ENCODE measurements at places on chromosomes 7 and 10. TPM values are rescaled to one million over a fixed set of nuclear protein-coding genes. Genes with fewer than 3 reads are reported as not detected.

The PHYHIPL gene
- total RNA-seq: not detected

The ACTR3C gene
- 11.1 TPM for total RNA-seq

DNA sequence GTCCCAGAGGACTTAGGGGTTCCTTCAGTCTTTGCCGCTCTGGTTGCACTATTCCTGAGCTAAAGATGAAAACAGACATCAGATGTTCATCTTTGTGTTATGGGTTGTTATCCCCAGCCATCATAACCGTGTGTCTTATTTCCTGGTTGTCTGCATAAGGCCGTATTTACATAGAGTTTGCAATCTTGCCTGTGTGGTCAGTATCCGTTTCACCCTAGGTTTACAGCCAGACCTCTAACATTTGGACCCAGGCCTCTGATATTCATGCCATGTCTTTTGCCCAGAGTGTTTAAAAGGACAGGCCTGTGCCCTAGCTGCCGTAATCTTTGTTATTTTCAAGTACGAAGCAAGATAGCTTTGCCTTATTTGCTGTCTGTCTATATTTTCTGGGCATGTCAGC, 26.6 kb downstream of the LRRC4 start:
- ATAC-seq: no peak

The PAX4 gene
- not detected for total RNA-seq

- ATAC-seq: no peak
Observed at GRCh38 chr7:135248546-135248945, 14.9 kb downstream of the STRA8 start.

The GIMAP4 gene
- total RNA-seq: 102 TPM

The TMEM248 gene
- 67.4 TPM for total RNA-seq

The GALNT17 gene
- not detected for total RNA-seq

The FXYD4 gene
- total RNA-seq: not detected

The UTF1 gene
- total RNA-seq: not detected

GRCh38 chr7:94250124-94250523, 144.6 kb upstream of the COL1A2 start:
- no peak for ATAC-seq

The IL6 gene
- 2.1 TPM for total RNA-seq

DNA sequence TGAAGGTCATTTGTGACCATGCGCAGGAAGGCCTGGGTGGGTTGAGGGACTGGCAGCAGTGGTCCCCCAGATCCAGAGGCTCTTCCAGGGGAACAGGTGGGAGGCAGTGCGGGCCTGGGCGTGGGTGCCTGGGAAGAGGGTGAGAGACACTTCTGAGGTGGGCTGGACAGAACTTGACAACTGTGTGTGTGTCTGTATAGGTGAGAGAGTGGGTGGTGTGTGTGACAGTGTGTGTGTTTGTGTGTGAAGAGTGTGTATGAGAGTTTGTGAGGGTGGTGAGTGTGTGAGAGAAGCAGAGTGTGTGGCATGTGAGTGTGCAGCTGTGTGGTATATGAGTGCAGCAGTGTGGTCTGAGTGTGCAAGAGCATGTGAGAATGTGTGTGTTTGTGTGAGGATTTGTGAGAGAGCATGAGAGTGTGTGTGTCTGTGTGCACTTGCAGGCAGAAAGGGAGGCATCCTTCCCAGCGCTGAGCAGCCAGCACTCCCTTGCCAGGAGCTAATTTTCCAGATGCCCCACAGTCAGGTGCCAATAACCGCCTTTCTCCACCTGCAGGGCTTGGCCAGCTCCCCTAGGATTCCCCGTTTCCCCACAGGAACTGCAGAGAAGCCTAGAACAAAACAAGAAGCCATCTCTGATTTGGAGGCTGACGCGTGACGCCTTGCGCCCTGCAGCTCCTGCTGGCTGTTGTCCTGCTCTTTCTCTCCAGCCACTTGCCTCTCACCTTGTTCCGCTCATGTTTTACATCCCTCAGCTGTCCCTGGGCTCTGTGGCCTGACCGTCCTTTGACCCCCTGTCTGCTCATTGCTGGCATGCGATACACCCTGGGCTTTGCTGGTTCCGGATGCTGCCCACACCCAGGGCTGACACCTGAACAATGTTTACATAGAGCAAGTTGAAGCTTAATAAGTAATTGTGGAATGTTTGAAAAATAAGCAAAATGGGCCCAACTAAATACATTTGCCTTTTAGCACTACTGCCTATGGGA, 88.0 kb downstream of the TMEM178B start:
- no peak for ATAC-seq

DNA sequence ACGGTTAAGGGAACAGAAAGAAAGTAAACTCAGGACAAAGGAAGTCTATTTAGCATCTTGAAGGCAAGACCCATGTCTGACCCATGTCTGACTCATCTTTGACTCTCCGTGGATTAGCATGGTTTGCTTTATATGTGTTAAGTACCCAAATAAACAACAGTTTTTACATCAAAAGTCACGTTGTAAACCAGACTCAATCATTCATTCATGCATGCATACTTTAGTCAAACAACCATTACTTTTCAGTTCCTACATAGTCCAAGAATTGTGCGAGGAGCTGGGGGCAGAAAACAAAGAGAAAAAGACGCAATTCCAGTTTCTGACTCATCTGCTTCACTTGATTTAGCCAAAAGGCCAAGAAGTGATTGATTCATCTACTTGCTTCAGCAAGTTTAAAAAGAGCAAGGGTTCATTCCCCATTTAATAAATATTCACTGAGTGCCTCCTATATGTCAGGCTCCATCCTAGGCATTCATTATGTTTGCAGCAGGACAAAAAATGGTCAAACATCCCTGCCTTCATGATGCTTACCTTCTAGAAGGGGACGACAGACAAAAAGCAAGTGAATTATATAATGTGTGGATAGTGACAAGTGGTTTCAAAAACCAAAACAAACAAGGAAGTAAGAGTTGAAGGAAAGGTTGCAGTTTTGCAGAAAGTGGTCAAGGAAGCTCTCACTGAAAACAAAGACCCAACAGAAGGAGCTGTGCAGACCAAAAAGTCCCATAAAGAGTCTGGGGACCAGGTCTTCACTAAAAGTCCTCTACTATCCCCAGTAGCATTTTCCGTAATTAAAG, 116.2 kb downstream of the FAM107B start:
- ATAC-seq: peak; percentile 41

DNA sequence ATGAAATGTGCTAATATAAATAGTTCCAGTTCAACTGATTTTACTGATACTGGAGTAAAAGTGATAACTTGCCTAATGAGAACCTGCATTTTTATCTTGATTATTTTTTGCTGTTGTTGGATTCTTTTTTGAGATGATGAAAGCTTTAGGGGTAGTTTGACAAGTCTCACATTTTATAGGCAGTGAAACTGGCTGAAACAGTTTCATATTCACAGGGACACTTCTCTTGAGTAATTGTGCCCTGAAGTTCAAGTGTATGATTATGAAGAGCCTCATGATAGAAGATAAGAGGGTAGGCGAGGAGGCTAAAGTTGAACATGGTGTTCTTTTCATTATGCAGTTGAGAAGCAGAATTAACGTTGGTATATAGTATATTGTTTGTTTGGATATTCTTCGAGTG, 5.1 kb downstream of the AUTS2 start:
- ATAC-seq: no peak

GRCh38 chr10:47353351-47353750, 5.2 kb downstream of the RBP3 start:
- no peak for ATAC-seq

DNA sequence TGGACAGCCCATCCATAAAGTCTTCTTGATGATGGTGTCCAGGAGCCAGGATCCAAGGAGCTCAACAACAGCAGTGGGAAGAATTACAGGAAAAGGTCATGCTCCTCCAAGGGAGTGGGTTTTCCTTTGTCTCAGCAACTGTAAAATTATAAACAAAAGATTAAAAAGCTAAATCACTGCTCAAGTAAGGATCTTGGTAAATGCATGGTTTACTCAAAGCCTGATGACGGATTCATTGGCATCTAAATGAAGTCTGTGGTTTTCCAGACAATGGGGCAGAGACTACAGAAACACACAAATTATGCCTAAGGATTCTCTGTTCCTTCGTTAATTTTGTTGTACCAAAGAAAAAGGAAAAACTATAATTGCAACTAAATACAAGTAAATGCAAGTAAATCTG, 36.4 kb upstream of the DLX6 start:
- no peak for ATAC-seq

- ATAC-seq: peak; percentile 37
Observed at GRCh38 chr7:86939197-86939814, 120.1 kb downstream of the ELAPOR2 start.

DNA sequence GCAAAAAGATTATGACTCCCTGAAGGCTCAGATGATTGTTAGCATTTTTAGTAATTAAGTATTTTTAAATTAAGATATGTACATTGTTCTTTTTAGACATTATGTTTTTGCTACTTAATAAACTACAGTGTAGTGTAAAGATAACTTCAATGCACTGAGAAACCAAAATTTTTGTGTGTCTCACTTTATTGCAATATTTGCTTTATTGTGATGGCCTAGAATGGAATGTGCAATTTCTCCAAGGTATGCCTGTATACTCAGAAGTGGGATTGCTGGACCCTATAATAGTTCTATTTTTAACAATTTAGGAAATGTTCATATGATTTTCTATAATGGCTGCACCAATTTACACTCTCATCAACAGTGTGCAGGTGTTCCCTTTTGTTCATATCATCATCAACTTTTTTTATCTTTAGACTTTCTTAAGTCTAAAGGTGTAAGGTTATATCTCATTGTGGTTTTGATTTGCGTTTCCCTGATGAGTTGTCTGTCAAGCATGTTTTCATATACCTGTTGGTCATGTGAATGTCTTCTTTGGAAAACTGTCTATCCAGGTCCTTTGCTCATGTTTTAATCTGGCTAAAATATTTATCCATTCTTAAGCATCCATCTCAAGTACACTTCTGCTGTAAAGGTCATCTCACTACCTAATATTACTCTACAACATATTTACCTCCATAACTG, 1323.5 kb upstream of the LRRTM3 start:
- ATAC-seq: no peak

DNA sequence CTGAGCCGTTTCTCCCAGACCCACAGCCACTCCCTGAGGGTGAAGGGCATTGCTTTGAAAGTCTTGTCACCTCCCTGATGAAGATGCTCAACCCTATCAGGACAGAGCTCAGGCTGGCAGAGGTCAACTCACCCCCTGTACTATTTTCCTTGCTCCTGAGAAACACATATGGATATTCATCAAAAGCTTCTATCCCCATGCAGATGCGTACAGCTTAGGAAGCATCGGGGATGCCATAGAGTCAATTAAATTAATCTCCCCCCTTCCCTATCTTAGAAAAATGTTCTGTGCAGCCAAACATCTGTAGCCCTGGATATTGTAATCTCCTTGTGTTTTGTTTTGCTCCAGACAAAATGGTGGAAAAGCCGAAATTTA, 67.2 kb downstream of the EMX2 start:
- ATAC-seq: no peak

- peak; percentile 16 for ATAC-seq
Observed at GRCh38 chr7:123748171-123748733, 551 bp downstream of the WASL start.

The ADAMTS14 gene
- 0.06 TPM for total RNA-seq

The CCL24 gene
- total RNA-seq: not detected
